Suppressor macrophage (primary cell): ENCODE measurements at places on chromosomes 4 and X.

- DNase-seq: no peak
Measured at GRCh38 chrX:96715481-96715880, 30.8 kb downstream of the DIAPH2 start.

DNA sequence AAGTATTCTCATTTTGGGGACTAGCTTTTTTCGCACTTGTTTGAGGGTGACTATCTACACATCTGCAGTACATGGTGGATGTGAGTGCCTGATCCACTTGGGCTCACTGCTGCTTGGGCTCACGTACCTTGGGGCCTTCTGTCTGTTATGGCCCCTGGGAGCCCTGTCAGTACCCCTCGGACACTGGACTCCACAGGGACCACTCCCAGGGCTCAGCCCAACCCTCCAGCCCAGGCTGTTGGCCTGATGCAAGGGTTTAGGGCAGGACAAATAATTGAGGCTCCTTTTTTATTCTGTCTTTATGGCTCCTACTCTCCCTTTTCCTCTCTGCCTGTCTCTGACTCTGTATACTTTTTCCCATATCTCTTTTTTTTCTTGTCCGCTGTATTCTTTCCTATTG lies 32.7 kb upstream of the MSN start:
- no peak for DNase-seq

DNA sequence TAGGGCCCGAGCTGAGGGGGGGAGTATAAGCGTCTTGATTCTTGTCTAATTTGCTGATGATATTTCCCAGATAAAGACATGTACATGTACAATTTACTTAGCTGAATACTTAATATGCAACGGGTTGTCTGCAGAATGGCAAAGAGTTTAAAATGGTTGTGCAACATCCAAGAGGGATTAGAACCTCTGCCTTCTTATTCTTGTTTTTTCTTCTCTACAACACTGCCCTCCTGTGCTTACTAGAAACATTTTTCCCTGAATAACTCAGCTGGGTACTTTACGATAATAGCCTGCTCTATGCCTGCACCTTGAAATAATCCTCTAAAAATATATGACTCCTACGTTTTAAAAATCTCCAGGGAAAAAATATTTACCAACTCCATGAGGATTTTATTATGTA lies 41.8 kb downstream of the INTS12 start:
- no peak for DNase-seq

- peak; percentile 60 for DNase-seq
Measured at GRCh38 chr4:151407466-151408379, 1.3 kb upstream of the FHIP1A start.

DNA sequence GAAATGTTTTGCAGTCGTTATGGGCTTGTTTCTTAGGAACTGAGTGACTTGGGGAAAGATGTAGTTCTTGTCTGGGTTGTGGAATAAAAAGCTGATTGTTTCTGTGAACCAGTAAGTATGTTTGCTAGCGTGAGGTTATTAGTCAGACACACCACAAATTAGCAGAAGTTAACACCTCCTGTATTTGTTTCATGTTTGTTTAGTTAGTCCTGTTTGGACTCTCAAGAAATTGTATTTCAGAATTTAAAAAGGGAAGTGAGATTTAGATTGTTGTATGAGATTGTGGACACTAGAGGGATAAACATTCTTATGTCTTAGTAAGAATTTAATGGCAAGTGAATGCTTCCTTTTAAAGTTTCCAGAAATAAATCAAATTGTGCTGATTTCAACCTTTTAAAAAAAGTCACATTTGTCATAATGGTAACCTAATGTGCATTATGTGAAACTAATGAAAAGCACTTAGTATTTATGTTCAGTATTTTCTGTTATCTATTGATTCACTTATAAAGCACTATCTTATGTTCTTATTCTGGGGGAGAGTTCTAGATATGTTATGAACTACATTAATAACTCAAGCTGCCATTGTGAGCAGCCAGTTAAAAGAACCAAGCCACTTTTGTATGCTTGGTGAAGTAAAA lies 25.6 kb downstream of the ATP10D start:
- peak; percentile 77 for DNase-seq
